ENCODE measurements at places on chromosomes 3 and 15. TPM values are rescaled to one million over a fixed set of nuclear protein-coding genes. Genes with fewer than 3 reads are reported as not detected.

IQCF5 gene
- not detected for total RNA-seq

CLDN18 gene
- 3.3 TPM for total RNA-seq

UBR1 gene
- total RNA-seq, result 18.6 TPM

LIPH gene
- total RNA-seq, result 213 TPM

RARB gene
- total RNA-seq, result 29.8 TPM

FES gene
- 1.7 TPM for total RNA-seq

P3H2 gene
- 7.1 TPM for total RNA-seq

SLC2A2 gene
- 0.95 TPM for total RNA-seq

LMCD1 gene
- 46.0 TPM for total RNA-seq

UROC1 gene
- not detected for total RNA-seq

FEZF2 gene
- total RNA-seq, result not detected

GPR27 gene
- 1.0 TPM for total RNA-seq

PCLAF gene
- total RNA-seq, result 55.8 TPM

Data from Calu3 (cell line).